Activated CD8-positive, alpha-beta T cell treated with anti-CD3 and anti-CD28 coated beads for 36 hours (primary cell): ENCODE measurements at places on chromosomes 5 and 9.
A peak's percentile ranks its signal among the peaks of the same experiment; 100 is the strongest.

DNA sequence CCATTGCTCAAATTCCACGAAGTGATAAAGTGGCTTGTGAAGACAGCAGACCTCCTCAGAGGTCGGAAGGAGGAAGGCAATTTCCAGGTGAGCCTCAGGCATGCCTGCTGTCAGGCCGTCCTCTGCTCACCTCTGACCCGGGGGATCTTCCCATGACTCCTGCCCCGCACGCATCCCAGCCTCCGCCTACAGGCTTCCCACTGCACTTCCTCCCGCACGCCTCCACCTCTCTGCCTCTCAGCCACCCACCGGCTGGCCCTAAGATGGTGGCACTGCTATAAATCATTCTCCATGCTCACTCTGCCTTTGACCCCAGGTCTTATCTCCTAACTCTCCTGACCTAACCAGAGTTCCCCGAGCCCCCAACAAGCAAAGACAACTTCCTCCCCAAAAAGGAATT lies 49.4 kb upstream of the DNAH5 start:
- no peak for DNase-seq

DNA sequence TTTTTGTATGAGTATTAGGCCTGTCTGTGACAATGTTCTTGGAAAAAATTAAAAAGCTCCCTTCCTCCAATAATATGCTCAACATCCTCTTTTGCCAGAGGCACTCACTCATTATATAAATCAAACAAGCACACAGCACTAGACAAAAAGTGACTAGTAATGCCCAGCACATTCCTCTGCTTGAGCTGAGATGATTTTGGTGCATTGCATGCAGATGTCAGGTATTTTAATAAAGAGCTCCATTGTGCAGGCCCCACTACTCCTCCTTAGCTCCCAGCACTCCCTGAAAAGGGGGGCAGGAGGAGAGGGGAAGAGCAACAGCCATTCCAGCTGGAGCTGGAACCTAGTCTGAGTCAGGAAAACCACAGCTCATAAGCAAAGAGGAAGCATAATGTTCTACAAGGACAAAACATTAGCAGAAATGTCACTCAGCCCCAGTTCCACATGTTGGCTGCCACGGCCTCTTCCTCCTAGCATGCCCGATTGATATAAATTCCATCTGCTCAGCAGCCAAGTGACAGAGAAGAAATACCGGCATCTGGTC lies 348.5 kb downstream of the BNC2 start:
- no peak for DNase-seq

DNA sequence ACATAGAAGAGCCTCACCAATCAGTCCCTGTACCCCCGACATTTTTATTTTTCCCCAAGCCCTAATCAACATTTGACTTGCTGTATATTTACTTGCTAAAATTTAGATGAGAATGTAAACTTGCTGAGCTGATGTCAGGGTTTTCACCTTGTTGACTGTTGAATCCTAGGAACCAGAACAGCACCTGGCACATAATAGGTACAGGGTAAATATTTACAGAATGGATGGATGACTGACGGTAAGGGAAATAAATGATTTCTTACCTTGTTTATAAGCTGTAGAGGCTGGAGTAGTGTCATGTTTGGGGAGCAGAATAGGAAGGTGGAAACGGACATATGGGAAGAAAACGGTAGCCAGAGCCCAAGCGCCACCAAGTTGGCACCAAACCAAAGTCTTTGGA lies 107.0 kb upstream of the NUDT12 start:
- DNase-seq = no peak

DNA sequence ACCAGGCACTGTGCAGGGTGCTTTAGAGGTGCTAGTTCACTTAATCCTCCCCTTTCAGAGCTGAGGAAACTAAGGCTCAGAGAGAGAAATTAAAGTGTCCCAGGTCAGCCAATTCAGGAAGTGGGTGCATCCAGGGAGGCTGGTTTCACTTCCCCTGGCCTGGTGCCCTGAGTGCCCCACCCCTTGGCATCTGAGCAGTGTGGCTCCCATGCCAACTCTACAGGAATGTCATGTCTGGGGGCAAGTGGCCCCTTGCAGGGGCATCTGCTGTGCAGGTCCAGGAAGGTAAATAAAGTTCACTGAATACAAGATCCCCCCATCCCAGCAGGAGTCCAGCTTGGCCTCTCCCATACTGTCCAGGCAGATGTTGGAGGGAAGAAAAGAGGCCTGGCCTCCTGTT lies 4.4 kb upstream of the N4BP3 start:
- no peak for DNase-seq

DNA sequence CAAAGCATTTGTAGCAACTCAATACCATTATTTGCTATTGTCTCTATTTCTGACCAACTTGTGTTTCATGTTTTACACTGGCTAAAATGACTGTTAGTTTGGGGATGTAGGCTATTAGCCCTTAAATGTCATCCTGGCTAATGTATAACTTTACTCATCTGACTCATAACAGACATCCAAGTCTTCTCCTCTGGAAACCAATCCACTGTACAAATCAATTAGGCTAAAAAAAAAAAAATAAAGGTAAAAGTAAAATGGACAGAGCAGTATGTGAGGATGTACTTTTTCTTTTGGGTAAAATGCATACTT lies 20.6 kb downstream of the MEGF9 start:
- no peak for DNase-seq

DNA sequence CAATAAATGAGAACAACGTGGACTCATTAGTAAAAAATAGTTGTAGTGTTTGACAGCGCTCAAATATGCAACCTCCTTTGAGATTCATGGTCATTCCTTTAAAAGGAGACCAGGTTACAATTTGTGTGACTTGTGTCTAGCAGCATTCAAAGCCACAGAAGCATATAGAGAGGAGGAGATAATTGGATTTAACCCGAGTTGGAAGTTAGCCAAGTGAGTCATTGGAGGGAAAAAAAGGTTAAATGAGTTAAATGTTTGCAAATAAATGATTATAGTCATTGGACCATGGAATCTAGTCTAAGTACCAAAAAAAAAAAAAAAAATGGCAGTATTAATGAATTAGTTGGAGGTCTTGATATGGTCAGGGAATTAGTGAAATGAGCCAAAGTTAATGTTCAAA lies 90.9 kb downstream of the ITGA1 start:
- DNase-seq = no peak

- no peak for DNase-seq
Observed at GRCh38 chr5:140329739-140330481, 16.5 kb downstream of the HBEGF start.

DNA sequence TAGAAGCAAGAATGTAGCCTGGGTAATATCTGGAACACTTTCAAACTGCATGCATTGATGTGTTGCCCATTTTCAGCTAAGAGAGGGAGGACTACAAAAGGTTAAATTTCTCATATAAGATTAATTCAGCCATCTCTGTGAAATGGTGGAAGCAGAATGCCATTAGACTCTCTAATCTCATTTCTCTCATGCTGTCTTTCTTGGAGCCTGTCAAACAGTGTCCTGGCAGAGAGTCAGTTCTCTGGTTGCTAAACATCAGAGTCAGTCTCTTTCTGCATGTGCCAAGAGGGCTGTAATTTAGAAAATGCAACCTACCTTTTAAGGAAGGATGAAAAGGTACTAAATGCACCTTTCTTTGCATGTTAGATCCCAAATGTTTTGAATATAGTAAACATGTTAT lies 910 bp upstream of the GARNL3 start:
- DNase-seq = no peak

DNA sequence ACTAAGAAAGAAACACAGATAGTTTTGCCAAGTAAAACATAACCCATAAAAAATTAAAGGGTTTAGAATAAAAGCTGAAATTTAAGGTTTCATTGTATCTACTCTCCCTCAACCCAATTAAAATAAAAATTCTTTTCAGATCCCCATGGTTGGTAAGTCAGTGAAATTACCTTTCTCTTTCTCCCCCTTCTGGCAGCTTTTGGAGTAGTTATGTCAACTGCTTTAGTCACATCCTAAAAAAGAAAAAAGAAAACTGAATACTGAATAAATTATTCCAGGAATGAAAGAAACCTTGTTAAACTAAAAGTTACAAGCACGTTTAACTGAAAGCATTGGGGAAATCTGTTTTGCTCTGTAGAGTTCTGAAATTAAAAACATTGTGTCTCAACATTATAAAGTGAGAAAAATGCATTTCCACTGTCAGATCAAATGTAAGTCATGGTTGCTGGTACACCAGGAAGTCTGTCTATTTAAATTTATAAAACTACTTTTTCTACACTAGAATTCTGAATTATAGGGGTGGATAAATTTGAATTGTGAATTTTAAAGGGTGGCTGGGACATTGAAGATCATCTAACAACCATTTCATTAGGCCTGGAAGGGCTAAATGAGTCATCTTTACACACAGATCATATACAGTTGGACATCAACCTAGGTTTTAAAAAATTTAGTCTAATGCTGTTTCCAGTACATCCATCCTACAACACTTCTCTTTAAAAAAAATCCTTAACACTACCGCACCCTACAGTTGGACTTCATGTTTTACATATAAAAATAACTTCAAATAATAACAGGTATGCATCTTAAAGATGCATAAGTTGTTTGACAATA lies 24.7 kb downstream of the PSIP1 start:
- no peak for DNase-seq

GRCh38 chr5:111584651-111585050 lies 72.3 kb upstream of the STARD4 start:
- DNase-seq = peak; percentile 39

- no peak for DNase-seq
Observed at GRCh38 chr5:161713042-161713441, 27.5 kb downstream of the GABRA6 start.

GRCh38 chr5:114055318-114056184 lies 306.3 kb upstream of the KCNN2 start:
- DNase-seq = no peak

DNA sequence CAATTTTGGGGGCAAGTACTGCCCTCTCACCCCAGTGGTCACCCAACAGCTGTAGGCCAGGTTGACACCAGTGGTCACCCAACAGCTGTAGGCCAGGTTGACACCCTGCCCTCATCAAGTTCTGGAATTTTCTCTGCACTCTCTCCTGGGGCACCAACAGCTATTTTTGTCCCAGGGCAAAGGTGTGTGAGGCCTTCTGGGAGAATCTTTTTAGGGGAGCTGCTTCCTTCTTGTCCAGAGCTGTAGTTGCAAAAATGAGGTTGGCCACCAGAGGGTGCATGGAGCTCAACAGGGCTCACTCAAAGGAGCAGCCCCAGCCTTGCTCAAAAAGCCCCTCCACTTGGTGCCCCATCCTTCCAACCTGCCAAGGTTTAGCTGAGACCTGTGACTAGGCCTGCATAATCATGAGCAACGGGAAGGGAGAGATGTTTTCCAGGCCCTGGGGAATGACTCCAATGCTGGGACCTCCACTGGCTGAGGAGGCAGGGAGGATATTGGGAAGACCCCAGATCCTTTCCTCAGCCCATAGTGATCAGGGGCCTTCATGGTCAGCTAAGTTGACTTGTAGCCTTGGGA lies 10.6 kb upstream of the P4HA2 start:
- DNase-seq = peak; percentile 94

DNA sequence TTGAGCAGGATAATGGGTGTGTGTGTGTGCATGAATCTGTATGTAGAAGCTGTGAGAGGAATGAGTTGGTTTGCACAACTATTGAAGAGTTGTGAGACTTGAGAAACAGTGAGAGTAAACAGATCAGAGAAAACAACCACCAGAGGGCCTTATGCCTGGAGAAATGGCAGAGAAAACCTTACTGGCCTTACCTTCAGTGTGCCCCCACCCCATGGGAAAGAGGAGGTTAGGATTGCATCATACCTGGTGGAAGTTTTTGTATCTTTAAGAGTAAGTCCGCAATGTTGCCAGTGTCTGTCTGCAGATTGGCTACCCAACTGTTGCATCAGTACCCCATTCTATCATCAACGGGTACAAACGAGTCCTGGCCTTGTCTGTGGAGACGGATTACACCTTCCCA lies 1909.4 kb upstream of the WWC1 start:
- DNase-seq = no peak

DNA sequence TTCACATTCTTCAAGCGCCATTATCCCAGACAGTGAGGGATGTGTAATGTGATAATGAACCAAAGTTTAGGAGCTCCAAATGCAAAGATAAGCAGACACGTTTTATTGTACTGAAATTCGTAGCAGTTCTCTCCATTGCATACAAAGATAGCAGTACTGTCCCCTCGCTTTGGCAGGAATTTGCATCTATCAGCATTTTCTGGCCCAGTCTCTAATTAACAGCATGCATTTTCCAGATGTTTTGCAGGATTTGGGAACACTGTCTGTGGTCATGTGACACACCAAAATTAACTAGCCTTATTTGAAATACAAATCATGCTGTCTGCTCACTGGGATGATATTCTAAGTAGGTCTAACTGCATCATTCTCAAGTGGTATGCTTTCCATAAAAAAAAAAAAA lies 235.9 kb upstream of the TRPM3 start:
- DNase-seq = no peak

GRCh38 chr9:38200431-38200830 lies 131.4 kb upstream of the SHB start:
- DNase-seq = no peak

GRCh38 chr5:15785531-15785981 lies 285.6 kb downstream of the FBXL7 start:
- no peak for DNase-seq

GRCh38 chr9:135060461-135061116 lies 26.9 kb upstream of the OLFM1 start:
- DNase-seq = no peak

- no peak for DNase-seq
Observed at GRCh38 chr9:105401651-105402050, 46.2 kb upstream of the FSD1L start.

DNA sequence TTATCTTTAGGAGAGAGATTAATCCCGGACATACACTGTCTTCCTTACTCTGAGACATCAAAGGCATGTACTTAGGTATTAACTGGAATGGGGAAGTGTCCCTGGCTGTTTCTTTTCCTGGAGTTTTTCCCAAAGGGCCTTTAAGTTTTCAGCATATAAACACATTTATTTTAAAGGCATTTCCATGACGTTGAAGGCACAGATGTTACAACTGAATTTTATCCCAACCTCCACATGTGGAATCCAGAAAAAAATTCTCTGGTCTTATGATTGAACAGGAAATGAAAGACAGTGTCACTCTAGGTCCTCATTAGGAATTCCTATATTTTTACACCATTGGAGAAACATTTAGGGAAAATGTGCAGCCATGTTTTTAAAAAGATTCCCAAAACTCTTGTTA lies 41.6 kb upstream of the SHOC1 start:
- no peak for DNase-seq

DNA sequence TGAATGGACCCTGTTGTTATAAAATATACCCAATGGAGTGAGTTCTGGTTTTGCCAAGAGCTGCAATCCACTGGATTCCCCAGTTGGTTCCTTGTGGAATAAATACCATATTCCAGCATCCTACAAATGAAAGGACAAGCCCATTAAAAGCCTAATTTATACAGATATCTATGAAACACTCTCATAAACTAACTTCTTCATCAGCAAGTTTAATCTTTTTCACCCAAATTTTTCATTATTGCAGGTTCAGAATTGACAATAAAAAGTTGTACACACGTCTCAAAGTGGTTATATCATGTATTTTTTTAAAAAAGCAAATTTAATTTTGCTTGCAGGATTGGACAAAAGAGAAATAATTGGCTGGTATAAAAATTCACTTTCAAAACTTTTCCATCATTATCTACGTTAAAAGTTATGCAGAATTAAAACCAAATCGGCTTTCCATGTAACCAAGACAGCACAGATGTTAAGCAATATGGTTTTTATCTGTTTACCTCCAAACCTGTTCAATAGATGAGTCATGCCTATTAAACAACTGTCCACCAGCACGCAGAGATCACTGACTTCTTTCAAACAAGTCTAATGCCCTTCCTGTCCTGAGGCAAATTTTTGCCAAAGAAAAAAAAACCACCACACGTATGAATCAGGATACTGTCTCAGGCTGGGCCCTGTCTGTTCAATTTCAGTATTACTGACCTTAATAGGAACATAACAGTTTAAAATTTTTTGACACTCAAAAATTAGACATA lies 42.5 kb downstream of the CEMIP2 start:
- no peak for DNase-seq

- no peak for DNase-seq
Observed at GRCh38 chr5:53151713-53152458, 42.3 kb upstream of the MOCS2 start.
